T-cell (primary cell): ENCODE measurements at places on chromosomes 11 and 22.
A peak's percentile ranks its signal among the peaks of the same experiment; 100 is the strongest.

GRCh38 chr11:126602993-126603392 lies 247.5 kb downstream of the ST3GAL4 start:
- no peak for DNase-seq

DNA sequence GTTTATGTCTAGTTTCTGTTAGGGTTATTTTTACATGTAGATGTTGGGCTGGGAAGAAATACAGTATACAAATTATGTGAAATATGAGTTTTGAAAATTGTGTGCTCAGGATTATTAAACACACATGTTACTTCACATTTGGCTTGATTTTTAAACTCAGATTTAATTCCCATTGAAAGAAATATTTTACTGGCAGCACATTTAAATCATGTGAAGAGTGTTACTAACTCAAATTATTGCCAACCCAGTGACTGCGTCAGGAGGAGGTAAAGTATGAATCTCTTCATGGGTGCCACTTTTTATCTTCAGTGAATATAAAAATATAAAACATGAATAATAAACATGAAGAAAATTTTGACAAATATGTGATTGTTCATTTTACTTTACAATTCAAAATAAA lies 457.5 kb upstream of the CCDC179 start:
- DNase-seq = no peak

- no peak for DNase-seq
These were observed 86.5 kb downstream of the MN1 start for GRCh38 chr22:27715106-27715505.

DNA sequence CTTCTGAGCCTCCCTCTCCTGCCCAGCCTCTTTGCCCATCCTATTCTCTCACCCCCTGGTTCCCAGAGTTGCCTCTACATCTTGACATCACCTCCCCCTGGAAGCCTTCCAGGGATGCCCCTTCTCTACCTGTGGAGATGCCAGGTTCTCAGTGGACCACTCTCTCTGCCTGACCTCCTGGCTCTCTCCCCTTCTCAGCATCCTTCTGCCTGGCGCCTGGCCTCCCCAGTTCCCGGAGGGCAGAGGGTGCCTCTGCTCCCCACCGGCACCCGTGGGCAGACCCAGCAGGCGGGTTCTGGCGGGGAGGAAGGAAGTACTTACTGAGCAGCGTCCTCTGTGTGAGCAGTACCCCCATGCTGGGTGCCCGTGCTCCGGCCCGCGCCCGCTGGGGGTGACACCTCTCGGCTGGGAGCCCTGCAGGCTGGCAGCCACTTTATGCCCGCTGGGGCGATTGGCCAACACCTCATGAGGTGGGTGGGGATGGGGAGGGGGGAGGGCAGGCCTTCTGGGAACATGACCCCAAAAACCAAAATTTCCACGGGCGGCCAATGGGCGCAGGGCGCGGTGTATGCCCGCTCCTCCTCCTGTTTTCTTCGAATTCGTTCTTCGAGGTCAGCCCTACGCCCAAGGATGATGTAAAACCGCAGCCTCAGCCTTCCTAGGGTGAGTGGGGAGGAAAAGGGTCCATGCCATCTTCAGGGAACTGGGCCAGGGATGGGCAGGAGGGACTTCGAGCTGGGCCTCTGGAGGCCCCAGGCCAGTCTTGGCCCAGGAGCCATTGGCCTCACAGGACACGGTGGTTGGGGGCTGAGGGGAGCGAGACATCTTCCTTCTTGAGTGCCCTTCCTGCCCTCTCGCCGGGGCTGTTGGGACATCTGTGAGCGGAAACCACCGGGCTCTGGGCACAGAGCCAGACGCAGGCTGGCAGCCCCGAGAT lies at the start of gene OSM:
OSM (minus strand) TSS at position 407 of the 937 bp plus-strand sequence; CDS start at position 355, 52 bp downstream.
- DNase-seq = peak; percentile 51

- DNase-seq = no peak
These were observed 7.4 kb upstream of the PELI3 start for GRCh38 chr11:66459138-66459778.

GRCh38 chr11:130278745-130279144 lies 36.0 kb downstream of the ZBTB44 start:
- no peak for DNase-seq

DNA sequence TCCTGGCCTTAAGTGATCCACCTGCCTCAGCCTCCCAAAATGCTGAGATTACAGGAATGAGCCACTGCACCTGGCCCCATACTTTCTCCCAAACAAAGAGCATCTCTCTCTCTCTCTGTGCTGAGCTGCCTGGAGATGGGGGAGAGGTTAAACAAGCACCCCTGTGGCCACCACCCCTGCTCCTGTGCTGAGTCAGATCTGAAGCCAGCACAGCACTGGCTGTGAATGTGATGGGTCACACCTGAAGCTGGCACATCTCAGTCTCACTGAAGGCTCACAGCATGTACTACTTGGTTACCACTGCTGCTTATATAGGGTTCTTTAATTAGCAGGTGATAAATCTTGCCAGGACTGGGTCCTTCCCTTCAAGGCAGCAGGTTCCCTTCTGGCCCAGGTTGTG lies 10.8 kb upstream of the WEE1 start:
- no peak for DNase-seq

DNA sequence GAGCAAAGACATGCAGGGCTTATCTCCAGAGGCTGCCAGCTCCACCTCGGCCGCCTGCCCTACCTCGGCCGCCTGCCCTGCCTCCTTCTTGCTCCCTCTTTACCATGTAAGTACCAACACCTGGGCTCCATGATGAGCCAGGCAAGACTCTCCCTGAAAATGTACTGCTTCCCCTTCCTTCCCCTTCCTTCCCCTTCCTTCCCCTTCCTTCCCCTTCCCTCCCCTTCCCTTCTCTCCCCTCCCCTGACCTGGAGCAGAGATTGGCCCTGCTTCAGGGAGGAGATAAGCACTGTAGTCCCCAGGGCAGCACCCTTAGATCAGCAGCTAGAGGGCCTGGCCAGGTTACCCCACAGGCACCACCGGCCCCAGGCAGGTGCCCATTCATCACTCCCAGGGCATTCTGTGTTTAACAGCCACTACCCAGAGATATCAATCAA lies 25.4 kb upstream of the ADORA2A start:
- no peak for DNase-seq

DNA sequence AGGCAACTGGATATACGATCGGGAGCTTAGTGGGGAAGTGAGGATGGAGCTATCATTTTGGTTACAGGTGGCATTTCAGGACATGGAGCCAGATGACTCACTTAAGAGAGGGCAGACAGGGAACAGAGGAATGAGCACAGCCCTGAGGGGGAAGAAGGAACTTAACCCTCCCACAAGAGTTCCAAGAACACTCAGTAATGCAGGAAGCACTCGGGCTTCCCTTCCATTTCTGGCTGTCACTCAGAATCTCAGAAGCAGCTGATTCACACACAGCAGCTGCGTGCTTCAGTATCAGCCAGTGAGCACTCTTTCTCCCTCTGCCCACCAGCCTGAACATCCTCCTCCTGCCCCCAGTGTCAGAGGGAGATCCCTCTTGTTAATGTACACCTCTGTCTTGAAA lies 34.8 kb downstream of the EFCAB6 start:
- no peak for DNase-seq

DNA sequence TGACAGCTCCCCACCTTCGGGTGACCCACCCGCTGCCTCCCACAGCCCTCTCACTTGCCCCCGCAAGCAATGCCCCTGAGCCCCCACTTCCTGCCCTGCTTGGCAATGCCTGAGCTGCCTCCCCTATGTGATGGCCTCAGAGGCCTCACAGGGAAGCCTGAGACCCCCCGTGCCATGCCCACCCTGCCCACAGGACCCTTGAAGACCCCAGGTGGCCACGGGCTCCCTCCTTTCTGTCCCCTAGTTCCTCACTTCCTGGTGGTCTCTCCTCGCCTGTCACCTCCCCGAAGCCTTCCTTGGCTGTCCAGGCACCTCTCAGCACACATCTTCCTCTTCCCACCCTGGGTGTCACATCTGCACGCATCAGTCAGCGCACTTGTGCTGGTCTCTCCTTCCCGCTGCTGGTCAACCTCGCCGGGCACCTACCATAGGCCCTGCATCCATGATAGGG lies 90.5 kb downstream of the BRD1 start:
- DNase-seq = no peak

DNA sequence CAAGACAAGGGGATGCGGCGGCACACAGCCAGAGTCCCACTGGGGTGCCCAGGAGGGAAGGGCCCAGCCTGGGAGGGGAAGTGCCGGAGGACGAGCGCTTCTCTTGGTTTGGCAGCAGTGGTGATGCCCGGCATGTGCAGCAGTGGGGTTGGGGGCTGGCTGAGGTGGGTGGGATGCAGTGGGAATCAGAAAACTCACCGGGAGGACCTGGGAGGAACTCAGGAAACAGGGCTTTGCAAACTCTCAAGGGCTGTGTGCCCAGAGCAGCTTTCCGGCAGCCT lies 3.0 kb downstream of the FERMT3 start:
- DNase-seq = no peak

GRCh38 chr11:19187114-19187832 lies 14.5 kb downstream of the CSRP3 start:
- no peak for DNase-seq

DNA sequence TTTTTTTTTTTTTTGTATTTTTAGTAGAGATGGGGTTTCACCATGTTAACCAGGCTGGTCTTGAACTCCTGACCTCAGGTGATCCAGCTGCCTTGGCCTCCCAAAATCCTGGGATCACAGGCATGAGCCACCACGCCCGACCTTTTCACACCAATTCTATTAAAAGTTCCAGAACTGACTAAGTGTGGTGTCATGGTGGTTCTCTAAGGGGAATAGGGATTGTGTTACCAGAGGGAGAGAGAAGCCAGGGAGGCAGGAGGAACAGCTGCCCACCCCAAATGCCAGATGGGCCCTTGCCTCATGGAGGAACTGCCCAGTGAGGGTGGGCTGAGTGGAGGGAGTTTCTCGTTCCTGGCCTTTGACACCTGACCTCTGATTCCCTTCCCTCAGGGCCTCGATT lies 5.9 kb downstream of the RPS6KA4 start:
- no peak for DNase-seq

GRCh38 chr22:37260901-37261336 lies 16.9 kb upstream of the RAC2 start:
- peak; percentile 43 for DNase-seq

- no peak for DNase-seq
These were observed 8.2 kb upstream of the PARVG start for GRCh38 chr22:44172370-44173108.

DNA sequence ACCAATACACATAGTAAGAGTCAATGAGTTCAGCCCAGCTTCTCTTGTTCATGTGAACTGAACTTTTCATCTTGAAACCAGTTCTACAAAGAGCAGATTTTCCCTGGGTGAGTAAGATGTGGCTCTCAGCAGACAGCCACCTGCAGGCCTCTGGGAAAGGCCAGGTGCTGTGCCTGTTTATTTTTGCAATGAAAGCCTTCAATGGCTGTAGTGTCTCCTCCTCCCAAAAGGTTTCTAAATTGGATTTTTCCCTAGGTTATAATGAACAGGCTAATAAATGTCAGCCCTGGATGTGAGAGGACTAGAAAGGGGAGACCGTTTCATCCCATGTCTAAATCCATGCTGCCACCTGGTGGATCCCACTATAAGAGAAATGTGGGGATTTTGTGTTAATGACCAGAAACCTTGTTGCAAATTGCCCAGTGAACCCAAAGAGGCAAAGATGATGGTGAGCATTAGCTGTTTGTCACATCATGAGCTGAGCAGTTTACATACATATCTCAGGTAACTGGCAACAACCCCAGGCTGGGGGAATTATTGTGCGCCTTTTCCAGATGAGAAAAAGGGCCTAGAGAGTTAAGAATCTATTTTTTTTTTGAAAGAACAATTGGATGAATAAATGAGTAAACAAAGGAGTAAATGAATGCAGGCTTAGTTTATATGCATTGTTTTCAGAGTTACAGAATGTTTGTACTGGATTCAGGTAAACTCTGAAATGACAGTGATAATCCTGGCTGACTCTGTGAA lies 12.7 kb downstream of the C11orf91 start:
- DNase-seq = no peak
